ENCODE measurements at places on chromosomes 13 and 19. TPM values are rescaled to one million over a fixed set of nuclear protein-coding genes. Genes with fewer than 3 reads are reported as not detected.

JAK3 gene
- total RNA-seq, result 2.3 TPM

ZFR2 gene
- not detected for total RNA-seq

RDH8 gene
- total RNA-seq, result not detected

MBD3L3 gene
- total RNA-seq, result not detected

TMIGD2 gene
- total RNA-seq, result not detected

DNA sequence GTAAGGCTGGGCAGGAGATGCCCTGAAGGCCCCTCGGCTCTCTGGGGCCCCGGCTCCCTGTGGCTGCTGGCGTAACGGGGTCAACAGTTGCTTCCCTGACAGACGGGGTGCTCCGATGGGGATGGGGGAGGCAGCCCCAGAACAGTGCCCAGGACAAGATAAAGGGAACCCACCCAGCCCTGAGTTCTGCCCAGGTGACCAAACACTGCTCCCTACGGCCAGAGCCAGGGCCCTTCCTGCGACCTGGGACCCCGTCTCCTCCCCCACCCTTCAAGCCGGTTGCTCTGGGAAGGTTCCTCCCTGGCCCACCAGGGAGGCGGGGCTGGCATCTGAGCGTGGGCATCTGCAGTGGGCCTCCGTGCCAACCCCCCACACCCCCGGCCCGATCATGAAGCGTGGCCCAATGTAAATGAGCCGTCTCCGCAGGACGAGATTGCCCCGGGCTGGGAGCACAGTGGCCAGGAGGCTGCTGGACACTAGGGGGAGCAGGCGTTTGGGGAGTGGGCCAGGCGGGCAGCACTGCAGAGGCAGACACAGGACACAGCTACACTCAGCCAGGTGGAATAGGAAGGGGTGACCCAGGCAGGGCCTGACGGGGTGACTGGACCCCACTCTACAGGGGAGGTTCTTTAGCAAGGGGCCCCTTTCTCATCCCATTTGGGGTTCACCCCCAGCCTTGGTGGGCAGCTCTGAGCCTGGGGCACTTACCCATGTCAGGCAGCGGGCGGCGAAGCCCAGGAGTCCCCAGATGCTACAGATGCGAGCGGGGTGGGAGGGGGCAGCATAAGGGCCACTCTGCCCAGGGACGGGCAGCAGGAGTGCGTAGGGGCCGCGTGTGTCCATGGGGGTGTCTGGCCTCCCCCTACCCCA lies 1.2 kb upstream of the NKPD1 start:
- DNase-seq, result no peak

DNA sequence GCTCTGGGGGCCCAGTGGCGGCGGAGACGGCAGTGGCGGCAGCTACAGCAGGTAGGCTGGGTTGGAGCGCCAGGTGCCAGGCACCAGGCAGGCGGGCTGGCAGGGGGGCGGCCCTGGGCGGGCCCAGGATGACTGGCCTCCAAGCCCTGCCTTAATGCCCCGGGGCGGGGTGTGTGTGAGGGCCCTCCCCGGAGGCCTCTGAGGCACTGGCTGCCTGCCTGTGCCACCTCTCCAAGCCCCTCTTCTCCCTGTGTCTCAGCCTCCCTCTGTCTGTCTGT lies at the start of gene KLK11:
Gene KLK11 (minus strand): TSS at position 63 of the 278 bp plus-strand sequence. CDS start 985 bp downstream, outside the sequence.
- no peak for DNase-seq

GRCh38 chr19:2603334-2603733 lies 99.2 kb downstream of the GNG7 start:
- DNase-seq, result no peak

DNA sequence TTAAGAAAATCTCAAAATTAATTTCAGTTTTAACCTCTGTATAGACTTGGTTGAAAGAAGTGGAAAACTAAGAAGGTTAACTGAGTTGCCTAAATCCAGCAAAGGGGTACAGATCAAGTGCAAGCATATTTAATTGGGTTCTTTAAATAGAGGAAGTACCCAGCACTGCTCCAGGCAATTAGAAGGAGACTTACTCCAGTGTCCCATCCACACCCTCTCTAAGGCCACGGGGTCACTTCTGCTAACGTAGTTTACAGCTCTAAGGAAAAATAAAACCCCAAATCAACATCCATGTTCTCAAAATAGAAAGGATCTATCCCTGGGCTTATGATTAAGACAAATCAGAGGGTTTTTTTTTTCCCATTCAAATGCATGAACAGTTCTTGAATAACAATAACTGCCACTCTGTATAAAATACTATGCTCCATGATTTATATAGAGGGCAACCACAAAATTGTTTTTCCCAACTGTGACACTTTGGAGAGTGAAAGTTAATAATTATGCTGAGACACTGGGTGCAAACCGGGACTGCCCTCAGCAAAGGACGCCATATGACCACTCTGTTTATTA lies 4.6 kb downstream of the FRY start:
- DNase-seq, result no peak

DNA sequence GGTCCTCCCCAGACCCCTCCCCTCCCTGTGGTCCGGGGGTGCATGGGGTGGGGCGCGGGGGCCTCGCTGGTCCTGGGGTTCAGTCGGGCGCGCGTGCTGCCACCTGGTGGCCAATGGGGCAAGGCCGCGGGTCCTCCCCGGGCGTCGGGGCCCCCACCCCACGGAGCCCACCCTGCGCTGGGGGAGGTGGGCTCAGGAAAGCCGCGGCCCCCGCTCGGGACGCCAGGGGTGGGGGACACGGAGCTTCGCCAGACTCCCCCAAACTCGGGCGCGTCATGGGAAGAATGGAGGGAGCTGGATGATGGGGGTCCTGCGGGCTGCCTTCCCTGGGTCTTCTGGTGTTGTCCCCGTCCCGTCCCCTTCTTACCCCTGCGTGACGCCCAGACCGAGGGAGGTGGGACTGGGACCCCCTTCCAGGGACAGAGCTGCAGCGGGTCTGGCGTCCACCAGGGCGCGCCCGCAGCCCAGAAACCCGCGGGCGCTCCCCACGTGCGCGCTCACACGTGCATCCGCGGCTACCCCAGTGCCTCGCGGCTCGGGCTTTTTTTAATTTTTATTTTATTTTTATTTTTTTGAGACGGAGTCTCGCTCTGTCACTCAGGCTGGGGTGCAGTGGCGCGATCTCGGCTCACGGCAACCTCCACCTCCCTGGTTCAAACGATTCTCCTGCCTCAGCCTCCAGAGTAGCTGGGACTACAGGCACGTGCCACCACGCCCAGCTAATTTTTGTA lies 19.8 kb upstream of the TCF3 start:
- DNase-seq, result no peak

DNA sequence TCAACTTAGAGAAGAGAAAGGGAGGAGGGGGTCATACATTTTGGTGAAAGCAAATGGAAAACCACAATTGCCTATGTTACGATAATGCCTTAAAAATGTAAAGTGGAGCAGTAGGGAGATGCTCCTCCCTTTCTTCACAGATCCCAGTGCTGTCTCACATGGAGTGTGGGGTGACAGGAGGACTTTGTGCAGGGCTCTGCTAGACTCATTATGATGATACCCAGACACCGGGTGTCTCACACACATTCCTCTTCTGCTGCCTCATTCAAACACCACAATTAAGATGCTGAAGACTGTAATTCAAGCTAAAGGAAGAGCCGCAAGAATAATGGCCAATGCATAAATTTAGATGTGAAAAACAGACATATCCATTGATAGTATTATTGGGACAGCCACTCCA lies 150.6 kb downstream of the LHFPL6 start:
- DNase-seq, result no peak

DNA sequence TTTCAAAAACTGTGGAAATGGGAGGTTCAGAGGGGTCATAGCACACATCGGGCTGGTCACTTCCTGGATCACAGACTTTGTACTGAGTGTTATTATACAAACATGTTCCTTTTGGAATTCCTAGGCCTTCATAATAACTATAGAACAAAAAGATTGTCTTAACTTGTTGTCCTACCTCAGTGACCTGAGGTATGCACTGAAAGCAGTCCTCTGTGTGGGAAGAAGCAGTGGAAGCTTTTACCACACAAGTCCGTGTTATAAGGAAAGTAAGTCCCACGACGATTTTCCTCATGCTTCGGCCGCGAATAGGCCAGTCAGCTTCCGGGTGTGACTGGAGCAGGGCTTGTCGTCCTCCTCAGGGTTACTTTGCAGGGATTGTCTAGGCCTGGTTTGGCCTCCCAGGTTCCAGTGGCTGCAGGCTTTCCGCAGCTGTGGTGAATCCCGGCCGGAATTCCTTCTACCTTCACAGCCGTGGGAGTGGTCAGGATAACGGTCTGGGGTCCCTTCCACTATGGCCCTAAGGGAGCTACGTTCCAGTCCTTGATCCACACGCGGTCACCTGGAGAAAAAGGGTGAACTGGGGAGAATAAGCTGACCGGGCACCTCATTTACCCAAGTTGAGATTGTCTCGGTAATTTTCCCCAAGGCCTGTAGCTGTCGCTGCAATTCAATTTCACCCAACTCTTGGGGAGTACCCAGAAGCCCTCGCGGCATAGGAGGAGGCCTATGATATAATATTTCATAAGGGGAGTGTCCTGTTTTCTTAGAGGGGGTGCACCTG lies 16.0 kb downstream of the NAPSA start:
- no peak for DNase-seq

DNA sequence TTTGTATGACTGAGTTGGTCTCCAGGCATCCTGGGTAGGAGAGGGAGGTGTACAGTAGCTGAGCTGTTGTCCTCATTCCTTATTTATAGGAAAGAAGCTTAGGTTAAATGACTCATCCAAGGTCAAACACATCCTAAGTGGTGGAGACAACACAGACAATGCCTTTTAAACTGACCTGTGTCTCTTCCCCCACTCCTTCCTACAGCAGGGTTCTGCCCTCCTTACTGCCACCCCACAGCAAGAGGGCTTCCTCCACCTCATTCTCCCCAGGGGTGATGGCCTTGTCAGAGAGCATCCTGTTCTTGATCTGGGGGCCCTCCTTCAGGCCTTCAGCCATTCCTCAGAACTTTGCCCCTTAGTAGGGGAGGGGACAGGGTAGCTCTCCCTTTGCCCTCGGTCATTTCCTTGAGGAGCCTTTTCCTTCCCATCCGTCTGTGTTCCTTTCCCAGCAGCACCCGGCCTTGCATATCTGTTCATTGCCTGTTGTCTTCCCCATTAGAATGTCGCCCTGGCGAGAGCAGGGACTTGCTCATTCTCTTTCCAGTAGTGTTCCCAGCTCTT lies 48.2 kb upstream of the GPI start:
- no peak for DNase-seq

- no peak for DNase-seq
Observed at GRCh38 chr13:44403461-44404056, 29.9 kb downstream of the SERP2 start.

DNA sequence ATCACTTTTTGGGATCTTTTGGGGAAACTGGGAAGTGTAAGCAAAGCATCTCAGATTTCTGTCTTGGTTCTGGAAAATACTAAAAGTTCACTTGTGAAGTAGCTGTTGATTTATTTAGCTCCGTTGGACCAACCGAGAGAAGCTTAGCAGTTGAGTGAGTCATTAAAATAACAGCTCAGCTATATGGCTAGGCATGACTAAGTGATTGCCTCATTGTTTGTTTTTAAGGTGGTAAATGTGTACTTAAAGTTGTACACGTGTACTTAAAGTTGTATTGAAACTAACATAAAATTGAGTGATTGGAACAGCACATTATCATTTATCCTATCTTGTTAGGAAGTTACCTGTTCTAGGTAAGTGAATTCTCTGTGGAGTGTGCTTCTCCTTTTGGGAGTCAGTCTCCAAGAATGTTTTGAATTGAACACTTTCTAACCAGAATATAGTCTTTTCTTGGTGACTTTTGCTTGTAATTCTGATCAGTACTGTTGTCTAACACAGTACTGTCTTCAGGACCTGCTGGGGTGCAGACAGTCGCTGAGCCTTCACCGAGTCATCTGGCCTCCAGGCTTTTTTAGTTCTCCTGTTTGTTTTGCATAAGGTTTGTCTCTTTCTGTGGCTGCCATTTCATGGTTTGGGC lies 2.9 kb upstream of the DCUN1D2 start:
- no peak for DNase-seq

GRCh38 chr13:43472980-43473379 lies 313.8 kb downstream of the ENOX1 start:
- DNase-seq, result no peak

GRCh38 chr13:29749401-29750182 lies 100.8 kb downstream of the UBL3 start:
- no peak for DNase-seq

- DNase-seq, result no peak
Observed at GRCh38 chr13:37345869-37346268, 240.4 kb upstream of the CSNK1A1L start.

DNA sequence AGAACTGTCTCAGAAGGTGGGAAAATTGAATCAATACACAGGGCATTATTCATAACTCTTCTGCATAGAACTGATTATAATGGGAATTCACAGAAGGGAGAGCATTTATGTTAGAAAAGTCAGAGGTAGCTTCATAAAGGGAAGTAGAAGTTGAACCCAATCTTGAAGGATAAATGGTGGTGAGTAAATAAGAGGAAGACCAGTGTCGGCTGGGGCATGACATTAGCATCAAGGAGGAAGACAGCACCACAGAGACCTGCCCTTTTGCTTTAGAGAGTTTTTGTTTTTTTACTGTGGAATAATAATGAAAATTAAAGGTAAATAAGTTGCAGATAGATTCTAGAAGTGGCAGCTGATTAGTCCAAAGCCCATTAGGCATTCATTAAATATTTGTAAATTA lies 21.9 kb downstream of the CDC16 start:
- no peak for DNase-seq

DNA sequence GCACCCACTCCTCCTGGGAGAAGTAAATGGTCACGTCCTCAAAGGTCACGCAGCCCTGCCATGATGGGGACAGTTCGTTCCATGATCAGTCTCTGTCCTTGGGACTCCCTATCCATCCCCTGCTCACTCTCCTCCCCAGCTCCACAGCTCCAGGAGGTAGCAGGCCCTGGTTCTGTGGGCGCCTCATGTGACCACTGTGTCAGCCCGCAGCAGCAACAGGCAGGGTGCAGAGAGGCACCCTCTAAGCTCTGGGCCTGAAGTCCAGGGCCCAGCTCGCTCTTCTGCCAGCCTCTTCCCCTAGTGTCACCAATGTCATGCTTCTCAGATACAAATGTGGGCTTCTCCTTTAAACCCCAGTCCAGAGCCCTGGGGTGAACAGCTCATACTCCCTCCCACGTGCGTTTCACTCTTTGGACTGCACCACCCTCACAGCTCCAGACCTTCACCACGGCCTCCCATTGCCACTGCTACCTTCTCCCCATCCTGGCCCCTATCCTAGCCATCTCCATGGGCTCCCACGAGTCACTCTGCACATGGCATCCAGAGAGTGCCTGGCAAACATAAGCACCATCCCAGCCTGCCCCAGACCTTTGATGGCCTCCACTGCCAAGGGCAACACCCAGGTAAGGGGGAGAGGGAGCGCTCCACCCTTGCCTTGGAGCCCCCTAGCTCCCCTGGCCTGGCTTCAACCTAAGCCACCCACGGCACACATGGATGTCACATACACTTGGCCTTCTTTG lies 2.9 kb downstream of the ZNF792 start:
- DNase-seq, result no peak

DNA sequence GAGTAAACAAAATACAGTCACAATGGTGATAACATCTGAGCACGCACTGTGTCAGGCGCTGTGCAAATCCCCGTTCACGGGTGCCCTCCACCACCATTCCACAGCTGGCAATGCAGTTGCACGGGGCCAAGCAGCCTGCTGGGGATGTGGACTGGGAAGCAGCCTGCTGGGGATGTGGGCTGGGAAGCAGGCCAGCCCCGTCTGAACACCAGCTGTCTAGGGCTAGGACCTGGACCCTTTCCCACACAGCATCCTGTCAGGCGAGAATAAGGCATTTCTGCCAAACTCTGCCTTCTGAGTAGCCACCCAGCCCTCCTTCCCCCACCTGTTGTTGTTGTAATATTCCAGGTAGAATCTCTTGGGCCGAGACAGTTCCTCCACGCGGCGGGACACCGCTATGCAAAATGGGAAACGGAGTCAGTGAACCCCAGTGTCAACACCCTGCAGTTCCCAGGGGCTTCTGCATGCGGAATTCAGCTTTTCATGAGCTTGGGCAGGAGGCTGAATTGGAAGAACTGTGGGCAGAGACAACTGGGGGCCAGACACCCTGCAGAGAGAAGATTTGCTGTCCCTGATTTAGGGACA lies 27.8 kb upstream of the MIER2 start:
- DNase-seq, result no peak

Data from omental fat pad (tissue), 4 donors.